Stimulated activated CD8-positive, alpha-beta memory T cell treated with anti-CD3 and anti-CD28 coated beads, Interleukin-15, amount 100 ng/mL, for 4 hours (primary cell): ENCODE measurements at places on chromosomes 3 and 15.

DNA sequence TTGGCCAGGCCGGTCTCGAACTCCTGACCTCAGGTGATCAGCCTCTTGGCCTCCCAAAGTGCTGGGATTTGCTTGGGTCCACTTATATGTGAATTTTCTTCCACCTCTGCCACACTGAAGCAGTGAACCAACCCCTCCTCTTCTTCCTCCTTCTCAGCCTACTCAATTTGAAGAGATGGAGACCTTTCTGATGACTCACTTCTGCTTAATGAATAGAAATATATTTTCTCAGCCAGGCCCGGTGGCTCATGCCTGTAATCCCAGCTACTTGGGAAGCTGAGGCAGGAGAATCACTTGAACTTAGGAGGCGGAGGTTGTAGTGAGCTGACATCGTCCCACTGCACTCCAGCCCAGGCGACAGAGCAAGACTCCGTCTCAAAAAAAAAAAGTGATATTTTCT is 46.8 kb upstream of the GATM start:
- DNase-seq = no peak

GRCh38 chr3:15427182-15427880 is at the start of the genes EAF1 and METTL6:
EAF1 (plus strand) TSS chr3:15427598; CDS start chr3:15427780, 182 bp downstream.
METTL6 (minus strand) TSS chr3:15427544; CDS start chr3:15426511, 1,033 bp downstream.
- peak; percentile 72 for DNase-seq

DNA sequence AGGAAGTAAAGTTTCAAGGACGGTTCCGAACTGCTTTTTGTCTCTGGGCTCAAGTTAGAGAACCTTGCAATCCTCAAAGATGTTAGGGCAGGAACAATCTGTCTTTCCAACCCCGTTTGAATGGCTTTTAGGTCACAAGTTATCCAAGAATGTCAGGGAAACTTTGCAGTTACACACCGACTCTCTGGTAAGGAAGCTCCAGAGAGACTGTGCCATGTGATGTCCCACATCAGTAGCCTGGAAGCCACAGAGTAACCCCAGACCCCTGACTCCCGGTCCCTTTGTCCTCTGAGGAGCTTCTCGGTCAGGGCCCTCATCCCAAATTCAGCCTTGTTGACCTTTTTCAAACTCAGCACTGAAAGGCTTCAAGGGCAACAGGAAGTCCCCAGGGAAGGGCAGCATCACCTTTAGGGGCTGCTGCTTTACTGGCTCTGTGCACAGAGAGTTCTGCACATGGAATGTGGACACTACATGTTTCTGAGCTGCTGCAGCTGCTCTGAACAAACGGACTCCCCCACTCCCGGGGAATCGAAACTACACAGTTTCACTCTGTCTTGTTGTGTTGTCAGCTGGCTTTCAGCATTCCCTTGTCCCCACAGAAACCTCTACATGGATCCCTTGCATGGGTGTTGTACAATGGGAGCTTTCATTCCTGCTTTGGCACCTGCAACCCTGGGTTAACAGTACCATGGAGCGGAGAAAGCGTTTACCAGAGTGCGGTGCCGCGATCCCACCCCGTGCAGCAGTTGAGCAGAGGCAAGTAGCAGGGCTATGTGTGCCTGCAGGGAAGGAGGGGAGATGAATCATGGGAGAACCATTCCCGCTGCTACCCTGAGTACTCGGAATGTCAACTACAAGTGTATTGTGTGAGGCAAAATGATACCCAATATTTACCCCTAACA is 408.2 kb upstream of the THBS1 start:
- DNase-seq = no peak

- DNase-seq = no peak
Observed at GRCh38 chr3:99526921-99527320, 111.5 kb upstream of the COL8A1 start.

DNA sequence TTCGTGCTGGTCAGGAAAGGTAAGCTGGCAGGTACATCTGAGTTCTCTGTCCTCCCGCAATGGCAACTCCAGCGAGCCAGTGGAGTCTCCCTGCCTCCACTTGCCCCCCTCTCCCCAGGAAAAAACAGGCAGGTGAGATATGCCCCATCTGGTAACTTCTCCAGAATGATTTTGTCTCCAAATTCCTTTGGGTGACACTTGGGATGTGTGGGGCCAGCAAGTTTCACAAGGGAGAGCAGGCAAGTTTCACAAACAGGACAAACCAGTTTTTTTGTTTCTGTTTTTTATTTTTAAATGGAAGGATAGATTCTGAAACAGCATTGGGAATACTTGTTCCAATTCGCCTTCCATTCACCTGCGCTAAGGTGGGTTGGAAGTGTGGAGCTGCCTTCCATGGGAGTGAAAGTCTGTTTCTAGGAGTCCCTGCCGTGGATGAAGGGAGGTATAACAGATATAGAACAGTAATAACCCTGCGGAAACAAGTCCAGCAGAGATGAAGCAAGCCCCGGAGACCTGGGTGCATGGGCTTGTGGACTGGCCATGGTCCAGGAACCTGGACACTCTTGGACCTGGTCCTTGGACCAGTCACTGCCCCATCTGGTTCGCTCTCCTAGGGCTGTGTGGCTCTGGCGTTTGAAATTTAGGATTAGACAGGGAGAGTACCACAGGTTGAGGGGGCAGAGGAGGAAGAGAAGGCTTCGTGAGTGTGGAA is 22.9 kb upstream of the KIF23 start:
- DNase-seq = no peak
